ENCODE measurements at places on chromosomes 4 and X.

DNA sequence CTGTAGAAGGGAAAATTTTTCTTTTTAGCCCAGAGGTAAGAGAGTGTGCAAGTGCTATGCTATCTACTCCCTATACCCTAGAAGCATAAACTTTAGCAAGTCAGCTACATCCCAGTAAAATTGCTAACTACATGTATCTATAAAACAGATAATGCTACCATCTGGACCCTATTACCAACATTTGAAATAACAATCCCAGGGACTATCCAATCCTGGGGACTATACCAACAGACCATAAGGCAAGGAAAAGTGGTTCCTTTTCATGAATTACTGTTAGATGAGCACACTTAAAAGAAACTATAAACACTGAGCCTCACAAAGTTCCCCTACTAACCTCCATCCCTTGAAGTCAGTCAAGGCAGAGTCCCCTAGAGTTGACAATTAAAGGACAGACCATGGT lies 213.6 kb upstream of the VEGFC start:
- no peak for DNase-seq

DNA sequence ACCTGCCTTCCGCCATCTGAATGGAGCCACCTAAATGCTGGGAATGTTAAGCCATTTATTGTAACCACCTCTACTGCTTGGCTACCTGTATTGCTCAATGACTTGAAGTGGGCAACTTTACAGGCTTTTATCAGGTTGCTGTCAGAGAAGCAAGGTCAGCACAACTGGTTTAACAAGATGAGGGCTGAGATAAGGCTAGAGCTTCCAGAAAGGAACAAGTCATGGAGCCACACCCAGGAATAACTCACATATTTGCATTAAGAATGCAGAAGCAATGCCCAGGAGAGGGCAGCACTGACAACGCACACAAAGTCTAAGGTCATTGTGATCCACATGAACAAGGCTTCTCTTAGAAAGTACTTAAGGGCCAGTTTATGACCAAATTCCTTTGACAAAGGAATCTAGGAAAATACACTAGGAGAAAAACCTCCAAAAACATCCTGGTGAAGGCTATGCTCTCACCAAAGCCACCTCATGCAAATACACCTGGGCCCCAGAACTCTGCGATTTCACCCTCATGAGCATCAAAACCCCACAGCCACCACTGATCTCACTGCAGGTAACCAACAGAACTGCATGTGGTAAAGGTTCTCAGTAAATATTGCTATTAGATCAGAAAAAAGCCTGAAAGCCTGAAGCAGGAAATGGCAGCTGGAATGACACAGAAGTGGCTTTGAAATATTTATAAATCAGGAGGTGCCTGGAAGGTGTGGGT lies 15.0 kb upstream of the STS start:
- DNase-seq: no peak

DNA sequence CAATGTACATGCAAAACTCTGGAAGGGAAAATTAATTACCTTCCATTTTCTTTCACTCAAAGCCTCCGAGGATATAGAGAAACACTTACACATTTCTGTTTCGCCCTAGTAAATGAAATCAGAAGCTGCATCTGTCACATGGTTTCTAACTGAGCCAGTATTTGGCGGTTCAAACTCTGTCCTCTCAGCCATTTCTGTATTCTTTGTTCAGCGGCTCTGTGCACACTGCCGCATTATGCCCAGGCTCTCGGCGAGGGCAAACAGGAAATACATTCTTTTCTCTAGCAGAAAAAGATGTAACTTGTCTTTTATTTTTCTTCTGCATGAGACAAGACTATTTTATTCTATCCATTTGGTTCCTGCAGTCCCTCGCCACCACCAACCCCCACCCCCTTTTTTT lies 71.4 kb upstream of the GPM6B start:
- DNase-seq: no peak

GRCh38 chr4:2753436-2753835 lies 2.7 kb downstream of the TNIP2 start:
- no peak for DNase-seq

- DNase-seq: no peak
Observed at GRCh38 chr4:52555356-52555716, 103.8 kb downstream of the USP46 start.

GRCh38 chrX:152638443-152638904 lies 779 bp downstream of the GABRQ start:
- DNase-seq: no peak

GRCh38 chr4:123699880-123700771 lies 303.5 kb downstream of the SPRY1 start:
- DNase-seq: no peak

- DNase-seq: no peak
Observed at GRCh38 chrX:104662694-104663093, 96.7 kb downstream of the IL1RAPL2 start.

GRCh38 chr4:68724426-68724825 lies 54.0 kb upstream of the UGT2B15 start:
- DNase-seq: no peak

GRCh38 chrX:9882669-9883446 lies 84.3 kb upstream of the CLDN34 start:
- DNase-seq: no peak

DNA sequence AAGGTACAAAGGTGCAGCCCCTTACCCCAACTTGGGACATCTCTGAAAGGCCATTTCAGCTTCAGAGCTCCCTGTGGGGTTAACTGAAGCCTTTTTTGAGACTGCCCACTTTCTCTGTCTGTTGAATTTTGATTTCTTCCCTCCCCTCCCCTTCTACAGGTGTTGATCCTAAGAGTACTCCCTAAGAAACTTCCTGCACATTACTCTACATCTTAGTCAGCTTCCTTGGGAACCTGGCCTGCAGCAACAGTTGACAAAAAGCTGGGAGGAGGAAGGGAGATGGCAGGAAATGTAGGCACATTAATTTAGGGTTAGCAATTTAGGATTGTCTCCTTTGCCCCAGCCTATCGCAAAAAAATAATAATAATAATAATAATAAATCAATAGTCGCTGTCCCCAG lies 1.2 kb upstream of the IDS start:
- no peak for DNase-seq

DNA sequence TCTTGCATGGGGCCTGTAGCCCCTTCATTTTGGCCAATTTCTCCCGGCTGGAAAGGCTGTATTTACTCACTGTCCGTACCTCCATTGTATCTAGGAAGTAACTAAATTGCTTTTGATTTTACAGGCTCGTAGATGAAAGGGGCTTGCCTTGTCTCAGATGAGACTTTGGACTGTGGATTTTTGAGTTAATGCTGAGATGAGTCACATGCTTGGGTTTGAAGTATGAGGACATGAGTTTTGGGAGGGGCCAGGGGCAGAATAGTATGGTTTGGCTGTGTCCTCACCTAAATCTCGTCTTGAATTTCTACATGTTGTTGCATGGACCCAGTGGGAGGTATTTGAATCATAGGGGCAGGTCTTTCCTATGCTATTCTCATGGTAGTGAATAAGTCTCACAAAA lies 407.6 kb upstream of the NDST3 start:
- no peak for DNase-seq

- no peak for DNase-seq
Observed at GRCh38 chrX:5829469-5829868, 399.2 kb downstream of the NLGN4X start.

GRCh38 chr4:109942292-109942926 lies 29.7 kb downstream of the EGF start:
- no peak for DNase-seq

DNA sequence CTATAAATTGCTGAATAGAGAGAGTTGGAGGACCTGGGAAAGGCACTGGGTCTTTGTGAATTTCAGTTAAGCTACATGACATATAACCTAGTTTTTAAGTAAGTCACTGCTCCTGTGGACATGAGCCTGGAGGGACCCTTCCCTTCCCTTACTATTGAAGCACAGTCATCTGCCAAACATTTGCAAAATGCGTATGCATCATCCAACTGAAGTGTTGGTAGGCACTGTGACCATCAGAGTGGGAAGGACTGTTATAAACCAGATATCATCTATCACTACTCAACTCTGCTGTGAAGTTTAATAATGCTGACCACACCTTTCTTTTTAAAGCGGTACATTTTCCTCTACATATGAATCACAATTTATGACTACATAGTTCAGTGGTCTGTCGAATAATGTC lies 5.2 kb downstream of the GABRA3 start:
- DNase-seq: no peak

DNA sequence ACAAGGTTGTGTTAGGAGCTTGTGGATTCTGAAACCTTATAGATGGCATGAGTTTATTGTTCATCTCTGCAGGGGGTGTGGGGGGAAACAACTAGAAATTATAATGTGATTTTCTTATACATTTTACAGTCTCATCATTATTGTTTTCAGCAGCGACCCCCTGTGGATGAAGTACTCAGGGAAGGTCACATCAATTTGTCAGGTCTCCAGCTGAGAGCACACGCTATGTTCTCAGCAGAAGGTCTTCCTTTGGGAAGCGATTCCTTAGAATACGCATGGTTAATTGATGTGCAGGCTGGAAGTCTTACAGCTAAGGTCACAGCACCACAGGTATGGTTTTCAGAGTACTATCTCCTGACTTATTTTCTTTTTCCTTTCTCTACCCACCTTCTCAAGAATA lies 72.2 kb downstream of the BLTP1 start:
- DNase-seq: no peak

DNA sequence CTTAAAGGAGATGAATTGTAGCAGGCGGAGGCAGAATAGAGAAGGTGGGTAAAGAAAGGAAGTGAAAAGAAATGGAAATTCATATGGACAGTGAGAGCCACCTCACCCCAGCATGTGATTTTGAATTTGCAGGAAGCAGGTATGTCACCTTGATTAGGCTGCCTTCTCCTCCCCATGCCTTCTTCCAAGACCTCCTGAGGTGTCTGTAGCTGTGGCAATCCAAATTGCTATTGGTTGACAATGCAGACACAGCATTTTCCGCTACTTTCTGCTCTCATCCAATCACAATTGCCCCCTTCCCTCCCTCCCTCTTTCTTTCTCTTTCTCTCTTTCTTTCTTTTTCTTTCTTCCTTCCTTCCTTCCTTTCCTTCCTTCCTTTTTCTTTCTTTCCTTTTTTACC lies 38.5 kb downstream of the RAB33B start:
- DNase-seq: no peak

DNA sequence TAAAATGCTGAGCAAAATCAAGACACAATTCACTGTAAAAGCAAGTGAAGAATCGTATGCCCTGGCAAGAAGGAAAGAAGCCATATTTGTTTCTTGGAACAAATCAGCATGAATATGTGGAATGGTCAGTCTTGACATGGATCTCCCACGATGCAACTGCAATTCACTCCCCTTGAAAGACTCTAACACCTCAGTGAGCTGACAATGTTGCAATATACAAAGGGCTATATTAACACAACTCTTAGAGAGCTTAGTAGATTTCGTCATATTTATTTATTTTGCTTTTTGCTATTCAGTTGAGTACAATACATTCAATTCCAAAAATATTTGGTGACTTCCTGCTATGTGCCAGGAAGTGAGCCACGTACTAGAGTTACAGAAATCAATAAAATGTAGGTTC lies 14.7 kb downstream of the OR13H1 start:
- DNase-seq: no peak

DNA sequence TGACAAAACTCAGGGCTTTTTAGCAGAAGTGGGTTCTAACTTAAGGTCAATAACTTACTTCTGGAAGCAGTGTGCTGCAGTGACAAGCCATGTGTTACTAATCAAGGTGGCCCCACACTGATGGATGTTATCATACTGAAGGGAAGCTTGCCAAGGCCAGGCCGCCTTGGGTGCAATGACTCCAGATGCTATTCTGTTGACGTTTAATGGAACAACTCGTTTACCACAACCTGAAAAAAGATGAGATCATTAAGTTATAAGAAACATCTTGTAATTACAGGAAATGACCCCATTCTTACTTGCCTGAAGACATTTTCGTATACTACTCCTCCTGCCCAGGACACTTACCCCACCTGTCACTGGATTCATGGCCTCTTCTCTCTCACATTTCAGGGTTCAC lies 38.9 kb upstream of the TMPRSS11D start:
- DNase-seq: no peak

- no peak for DNase-seq
Observed at GRCh38 chr4:185797018-185797417, 15.0 kb downstream of the SORBS2 start.

DNA sequence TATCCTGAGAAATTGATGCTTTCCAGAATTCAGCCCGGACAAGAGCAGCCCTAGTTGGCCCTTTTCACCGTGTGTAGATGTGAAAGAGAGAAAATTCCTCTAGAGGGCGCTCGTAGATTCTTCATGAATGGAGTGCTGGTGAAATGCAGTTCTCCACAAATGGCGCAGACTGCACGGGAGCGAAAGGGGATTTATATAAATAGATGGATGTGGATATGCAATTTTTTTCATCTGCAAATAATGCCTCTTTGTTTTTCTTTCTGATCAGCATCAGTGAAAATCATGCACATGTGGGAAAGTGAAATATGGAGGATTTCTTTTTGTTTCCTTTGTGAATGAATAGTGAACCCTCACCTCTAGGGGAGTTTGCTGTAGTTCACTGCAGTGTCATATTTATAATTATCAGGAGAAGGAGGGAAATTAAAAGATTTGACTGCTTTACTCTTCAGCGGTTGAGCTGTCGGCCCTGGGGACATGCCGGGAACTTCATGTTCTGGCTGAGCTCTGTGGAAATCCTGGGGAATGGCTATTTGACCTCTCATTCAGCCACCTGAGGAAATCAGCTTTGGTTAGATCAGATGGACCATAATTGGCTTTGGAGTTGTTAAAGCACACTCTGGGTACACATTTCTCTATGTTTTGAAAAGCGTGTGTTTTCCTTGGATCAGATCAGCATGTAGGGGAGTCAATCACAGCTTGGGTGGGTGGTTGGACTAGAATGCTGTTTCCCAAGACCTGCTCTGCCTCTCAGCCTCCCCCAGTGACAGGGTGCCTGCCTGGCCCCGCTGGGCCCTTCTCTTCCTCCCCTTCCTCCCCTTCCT lies 115.0 kb upstream of the SHISA3 start:
- DNase-seq: peak; percentile 64

DNA sequence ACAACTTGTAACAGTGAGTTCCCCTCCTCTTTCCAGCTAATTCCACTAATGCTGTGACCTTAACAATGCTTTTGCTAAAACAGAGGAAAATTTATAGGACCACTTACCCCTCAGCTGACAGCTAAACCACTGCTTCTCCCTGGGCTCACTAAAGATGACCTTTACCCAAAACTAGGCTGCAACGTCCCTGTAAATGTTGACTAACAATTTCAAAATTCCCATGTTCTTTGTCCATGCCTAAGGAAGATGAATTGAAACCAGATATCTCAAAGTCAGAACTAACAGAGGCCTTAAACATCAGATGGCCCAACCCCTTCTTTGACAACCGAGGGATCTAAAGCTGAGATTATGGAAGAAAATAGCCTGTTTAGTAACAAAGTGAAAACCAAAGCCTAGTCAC lies 32.5 kb downstream of the AFAP1 start:
- no peak for DNase-seq

Data from Jurkat, Clone E6-1 (cell line).